ENCODE measurements at places on chromosomes 4 and X. TPM values are rescaled to one million over a fixed set of nuclear protein-coding genes. Genes with fewer than 3 reads are reported as not detected.

DNA sequence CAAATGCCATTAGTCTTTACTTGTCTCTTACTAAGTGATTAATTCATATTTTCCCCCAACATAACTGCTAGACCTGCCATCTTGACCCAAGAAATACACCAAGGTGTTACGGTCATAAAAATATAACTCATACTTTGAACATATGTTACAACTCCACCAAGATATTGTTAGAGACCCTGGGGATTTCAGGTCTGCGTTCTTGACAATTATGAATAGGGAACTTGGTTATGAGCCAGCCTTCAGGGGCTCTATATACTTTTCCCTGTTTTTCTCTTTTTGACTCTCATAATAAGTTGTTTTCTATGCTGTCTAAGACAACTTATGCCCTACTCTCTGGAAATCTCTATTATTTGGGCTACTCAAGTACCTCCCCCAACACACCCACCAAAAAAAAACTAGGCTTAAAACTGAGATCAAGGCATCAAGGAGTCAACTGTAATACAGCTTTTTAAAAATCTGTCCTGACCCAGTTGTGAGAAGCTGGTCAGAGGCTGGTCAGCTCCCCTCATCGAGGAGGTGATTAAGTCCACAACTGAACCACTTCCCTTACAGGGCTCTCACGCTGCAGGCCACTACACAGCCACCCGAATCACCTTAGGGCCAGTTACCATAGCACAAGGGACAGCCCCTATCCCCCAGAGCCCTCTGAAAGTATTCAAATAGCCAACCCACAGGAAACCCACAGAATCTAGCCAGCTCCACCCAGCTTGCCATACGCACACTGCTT, 10.5 kb upstream of the TLR3 start:
- ATAC-seq: peak; percentile 98

- ATAC-seq: no peak
Measured at GRCh38 chrX:34848281-34848680, 94.3 kb upstream of the FAM47B start.

DNA sequence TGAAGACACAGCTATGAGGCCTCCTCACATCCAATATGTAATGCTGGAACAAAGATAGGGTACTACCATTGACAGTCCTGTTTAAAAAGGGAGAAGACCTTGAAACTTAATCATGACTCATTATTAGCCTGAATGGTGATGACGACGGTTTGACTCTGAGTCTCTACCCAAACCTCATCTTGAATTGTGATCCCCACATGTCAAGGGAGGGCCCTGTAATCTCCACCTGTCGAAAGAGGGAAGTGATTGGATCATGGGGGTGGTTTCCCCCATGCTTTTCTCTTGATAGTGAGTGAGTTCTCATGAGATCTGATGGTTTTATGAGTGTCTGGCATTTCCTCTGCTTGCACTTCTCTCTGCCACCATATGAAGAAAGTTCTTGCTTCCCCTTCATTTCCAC, 395.3 kb upstream of the CPEB2 start:
- ATAC-seq: no peak

- ATAC-seq: no peak
Measured at GRCh38 chr4:612749-613125, 12.6 kb upstream of the PDE6B start.

- ATAC-seq: no peak
Measured at GRCh38 chrX:28595346-28595745, 8.1 kb downstream of the IL1RAPL1 start.

DNA sequence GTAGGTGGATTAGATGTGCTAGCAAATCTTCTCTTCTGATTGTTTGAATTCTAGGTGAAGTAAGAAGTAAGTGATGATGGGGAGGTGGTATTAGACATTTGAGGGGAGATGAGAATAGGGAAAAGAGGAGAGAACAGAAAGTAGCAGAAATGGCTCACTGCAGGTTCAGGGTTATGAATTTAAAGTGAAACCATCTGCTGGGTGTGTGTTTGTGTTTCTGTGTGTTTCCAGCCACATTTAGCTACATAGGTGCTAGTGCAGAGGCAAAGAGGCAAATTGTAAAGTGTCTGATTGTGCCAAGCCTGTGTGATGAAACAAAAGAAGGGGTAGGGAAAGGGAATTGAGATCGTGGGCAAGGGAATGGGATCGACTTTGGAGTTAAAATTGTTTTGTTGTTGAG, 50.6 kb downstream of the ZFX start:
- peak; percentile 13 for ATAC-seq

- ATAC-seq: no peak
Measured at GRCh38 chr4:55859711-55860110, 6.3 kb downstream of the EXOC1 start.

DNA sequence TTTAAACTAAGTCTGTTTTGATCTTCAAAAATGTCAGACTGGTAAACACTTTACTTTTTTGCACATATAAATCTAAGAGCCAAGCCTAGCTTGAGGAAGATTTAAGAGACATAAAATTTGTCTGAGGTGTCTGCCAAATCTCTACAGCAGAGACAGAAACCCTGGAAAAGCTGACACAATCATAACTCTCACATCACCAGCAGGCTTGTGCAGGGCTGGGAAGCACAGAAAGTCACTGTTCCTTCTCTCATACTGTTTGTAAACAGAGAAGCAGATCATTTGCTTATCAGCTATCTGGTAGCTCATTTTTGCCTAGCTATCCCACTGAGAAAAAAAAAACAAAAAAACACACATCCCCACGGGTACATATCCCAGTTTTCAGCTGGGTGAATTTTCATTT, 7.0 kb downstream of the ENOX2 start:
- ATAC-seq: no peak

- ATAC-seq: no peak
Measured at GRCh38 chr4:168154546-168155277, 62.4 kb downstream of the ANXA10 start.

Gene GABRG1
- not detected for total RNA-seq

DNA sequence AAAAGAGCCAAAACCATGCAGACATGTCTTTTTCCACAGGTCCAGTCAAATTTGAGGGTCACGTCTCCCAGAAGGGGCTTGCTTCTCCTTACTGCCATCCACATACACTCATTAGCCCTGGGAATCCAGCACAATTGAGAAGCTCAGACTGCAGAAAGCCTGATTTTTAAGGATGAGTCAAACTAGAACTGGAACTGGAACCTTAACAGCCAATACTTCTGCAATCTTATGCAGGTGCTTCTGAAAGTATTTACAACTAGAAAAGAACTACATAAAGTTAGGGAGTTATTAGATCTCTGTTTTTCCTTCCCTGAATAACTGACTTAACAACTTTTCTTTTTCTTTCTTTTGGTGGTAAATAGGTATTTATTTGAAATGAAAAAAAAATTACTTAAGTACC, 86.3 kb downstream of the CDS1 start:
- no peak for ATAC-seq

GRCh38 chr4:124433500-124433899, 279.0 kb downstream of the ANKRD50 start:
- ATAC-seq: no peak

- no peak for ATAC-seq
Measured at GRCh38 chr4:106652095-106652494, 283.5 kb upstream of the GIMD1 start.

GRCh38 chrX:71292669-71293365, 8.7 kb upstream of the ITGB1BP2 start:
- ATAC-seq: no peak

DNA sequence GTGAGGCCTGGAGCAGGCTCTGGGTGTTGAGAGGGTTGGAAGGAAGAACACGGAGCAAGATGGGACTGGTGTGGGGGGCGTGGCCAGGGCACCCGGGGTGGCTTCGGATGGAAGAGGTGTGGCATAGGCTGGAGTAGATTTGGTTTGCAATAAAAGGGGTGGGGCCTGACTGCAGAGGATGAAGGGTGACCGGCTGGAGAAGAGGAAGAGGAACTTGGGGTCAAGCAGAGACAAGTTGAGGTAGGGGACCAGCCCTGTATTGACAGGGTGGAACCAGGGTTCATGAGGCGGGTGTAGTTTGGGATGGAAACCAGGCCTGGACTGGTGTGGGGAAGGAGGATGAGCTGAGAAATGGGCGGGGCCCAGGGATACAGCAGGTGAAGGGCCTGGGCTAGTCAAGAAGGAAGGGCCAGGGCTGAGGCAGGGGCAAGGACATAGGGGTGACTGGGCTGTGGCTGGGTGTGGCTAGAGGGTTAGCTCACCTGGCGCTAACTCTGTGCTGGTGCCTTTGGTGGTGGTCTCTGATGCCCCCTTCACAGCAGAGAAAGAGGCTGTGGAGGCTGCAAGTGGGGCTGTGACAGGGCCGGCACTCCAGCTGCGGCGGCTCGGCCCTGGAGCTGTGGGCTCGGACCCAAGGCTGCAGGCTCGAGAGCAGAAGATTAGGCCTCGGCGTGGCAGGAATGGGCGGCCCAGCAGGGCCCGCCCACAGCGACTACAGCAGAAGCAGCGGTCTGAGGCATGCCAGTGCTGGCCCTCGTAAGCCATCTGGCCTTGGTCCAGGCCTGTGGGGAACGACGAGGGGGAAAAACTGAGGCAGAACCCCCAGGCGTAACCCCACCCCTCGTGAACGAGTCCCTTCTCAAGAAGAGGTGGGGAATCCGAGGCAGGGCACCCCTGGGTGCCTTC, 5.0 kb downstream of the PLP2 start:
- ATAC-seq: no peak

DNA sequence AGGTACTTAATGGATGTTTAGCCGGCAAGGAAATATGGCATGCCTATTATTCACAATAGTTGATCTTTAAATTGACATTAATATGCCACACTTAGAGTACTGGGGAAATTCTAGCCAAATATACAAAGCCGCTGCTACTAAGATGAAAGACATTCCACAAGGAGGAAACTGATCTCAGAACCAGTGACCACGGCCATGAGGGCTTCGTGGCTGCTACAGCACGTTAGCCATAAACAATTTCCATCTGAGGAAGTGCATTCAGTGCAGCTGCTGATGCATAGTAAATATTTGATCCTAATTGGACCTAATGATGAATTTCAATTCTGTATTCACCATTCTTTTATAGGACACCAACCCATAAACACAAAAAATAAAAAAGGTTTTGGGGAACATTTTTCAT, 59.1 kb downstream of the SORBS2 start:
- ATAC-seq: no peak

DNA sequence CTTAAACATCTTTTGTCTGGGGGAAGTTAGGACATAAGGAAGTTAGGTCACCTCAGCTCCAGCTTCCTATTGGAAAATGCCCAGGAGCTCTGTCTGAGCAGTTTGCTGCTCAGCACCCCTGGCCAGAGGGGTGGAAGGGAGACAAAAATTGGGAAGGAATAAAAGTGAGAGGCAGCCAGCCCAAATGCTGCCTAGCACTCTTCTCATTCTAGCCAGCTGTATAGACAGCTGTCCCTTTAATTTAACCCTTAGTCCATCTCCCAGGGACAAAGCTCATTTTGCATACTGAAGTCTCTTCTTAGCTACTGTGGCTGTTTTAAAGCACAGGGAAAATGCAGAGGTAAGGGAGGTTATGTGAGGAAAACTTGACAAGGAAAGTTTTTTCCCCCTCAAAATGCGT, 89.5 kb upstream of the CITED1 start:
- ATAC-seq: no peak

GRCh38 chrX:12973561-12974304, 1.2 kb upstream of the TMSB4X start:
- ATAC-seq: no peak

DNA sequence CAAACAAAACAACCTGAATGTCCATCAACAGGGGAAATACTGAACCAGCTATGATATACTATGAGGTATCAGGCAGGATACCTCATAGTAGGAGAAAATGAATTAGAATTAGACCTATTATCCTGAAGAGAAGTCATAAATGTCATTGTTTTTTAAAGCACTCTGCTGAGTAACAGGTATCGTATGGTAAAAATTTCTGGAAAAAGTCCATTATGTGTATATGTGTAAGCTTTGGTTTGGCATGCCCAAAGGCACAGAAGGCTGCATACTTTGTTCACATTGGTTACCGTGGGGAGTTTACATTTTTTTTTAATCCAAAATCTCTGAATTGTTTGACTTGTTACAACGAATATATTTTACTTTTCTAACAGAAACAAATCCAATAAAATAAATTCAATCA, 70.5 kb downstream of the RPS3A start:
- ATAC-seq: no peak

All from activated T-helper 17 cell treated with anti-CD3 and anti-CD28 coated beads, Interleukin-2, amount 50 U/mL, for 72 hours (primary cell).